Erythroblast (primary cell): ENCODE measurements at places on chromosomes 16 and 17.

DNA sequence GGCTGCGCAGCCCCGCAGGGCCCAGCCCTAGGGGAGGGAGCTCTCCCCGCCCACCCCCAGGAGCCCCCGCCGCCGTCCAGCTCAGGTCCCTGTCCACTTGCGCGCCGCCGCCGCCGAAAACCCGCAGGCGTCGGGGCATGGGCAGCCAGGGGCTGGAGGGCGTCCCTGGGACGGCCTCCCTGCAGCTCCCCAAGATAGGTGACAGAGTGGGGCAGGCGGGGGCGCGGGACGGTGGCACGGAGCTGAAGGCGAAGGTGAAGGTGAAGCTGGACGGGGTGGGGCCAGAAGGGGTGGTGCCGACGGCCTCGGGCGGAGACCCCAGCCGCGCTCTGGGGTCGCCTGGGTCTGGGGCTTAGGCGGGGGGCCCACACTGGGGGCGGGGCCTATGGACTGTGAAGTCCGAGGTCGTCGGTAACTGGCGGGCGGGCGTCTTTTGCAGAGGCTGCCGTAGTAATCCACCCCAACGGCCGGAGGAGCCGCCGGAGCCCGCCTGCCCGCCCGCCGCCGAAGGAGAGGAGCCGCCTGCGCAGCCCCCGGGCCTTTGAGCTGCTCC lies 27.2 kb downstream of the SREBF1 start:
- DNase-seq: no peak

DNA sequence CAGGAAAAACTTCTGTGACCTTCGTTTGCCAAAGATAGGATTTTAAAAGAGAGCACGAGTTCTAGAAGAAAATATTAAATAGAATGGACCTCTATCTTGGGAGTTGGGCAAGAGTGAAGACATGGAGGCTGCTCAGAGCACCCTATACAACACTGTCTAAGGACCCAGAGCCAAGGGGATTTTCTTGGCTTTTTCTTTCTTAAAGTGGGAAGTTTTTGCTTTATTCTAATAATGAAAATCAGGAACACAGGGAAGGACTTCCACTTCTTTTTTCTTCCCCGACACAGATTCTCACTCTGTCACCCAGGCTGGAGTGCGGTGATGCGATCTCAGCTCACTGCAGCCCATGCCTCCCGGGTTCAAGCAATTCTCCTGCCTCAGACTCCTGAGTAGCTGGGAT lies 94.1 kb downstream of the ZNF778 start:
- no peak for DNase-seq

- no peak for DNase-seq
These were observed 14.7 kb upstream of the CTCF start for GRCh38 chr16:67547423-67548264.

- DNase-seq: no peak
These were observed 25.7 kb downstream of the MINK1 start for GRCh38 chr17:4858882-4859260.

GRCh38 chr16:10178080-10178479 lies 4.1 kb downstream of the GRIN2A start:
- no peak for DNase-seq
